ENCODE measurements at places on chromosomes 11 and 22.

DNA sequence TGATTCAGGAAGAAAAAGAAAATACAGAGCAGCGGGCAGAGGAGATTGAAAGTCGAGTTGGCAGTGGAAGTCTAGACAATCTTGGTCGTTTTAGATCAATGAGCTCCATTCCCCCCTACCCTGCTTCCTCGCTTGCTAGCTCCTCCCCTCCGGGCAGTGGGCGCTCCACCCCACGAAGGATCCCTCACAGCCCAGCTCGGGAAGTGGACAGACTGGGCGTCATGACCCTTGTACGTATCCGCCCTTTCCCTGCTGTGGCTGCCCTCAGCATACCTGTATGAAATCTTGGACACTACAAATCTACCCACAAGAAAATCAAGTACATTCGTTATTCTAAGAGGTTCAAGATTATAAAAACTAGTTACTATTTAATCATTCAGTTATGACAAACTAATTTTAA lies 50.1 kb upstream of the CTTN start:
- no peak for DNase-seq

DNA sequence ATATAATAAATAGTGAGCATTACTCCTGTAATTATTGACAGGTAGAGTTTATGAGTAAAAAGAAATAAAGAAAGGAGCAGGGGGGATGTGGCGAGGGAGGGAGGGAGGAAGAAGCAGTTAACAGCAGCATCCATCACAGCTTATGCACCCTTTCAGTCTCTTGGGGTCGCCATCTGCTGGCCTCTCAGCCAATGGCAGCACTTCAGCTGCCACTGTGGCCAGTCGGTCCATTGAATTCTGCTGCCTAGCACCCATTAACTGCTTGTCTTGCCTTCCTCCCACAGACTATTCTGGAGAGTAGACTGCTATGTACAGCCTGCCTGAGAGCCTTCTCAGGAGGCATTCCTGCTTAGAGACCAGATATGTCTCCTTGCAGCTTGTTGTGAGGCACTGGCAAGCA lies 388.3 kb downstream of the TENM4 start:
- DNase-seq = peak; percentile 55

- no peak for DNase-seq
Measured at GRCh38 chr11:107787733-107788132, 70.9 kb downstream of the SLC35F2 start.

DNA sequence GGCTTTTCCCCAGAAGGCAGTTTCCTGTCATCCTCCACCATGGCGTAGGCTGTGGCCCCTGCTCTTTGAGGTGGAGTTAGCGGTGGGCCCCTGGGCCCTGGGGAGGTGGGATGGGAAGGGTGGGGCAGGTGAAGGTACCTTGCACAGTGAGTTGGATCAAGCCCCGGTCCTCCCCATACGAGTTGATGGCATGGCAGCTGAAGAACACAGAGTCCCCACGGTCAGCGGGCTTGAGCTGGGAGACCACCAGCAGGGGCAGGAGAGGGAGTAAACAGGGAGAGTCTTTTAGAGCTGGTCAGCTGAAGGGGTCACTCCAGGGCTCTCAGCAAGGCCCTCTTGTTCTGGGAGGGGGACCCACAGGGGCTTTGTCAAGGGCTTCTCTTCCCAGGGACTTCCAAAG lies 153.4 kb downstream of the CEP164 start:
- DNase-seq = no peak

DNA sequence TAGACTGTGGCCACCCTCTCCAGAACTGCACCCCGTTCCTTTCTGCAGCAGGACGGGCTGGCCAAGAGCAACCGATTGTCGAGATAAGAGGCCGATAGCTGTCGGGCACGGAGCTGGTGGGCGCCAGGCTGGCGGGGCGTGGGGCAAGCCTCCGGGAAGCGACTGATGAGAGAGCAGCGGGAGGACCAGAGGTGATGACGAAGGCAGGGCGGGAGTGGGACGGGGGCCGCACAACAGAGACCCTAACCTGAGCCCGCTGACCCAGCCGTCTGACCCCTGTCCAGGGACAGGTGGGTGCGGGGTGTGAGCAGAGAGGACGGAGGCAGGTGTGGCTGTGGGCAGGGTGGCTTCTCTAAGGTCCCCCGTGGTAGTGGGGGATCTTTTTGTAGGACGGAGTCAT lies 7.3 kb upstream of the BRSK2 start:
- no peak for DNase-seq

DNA sequence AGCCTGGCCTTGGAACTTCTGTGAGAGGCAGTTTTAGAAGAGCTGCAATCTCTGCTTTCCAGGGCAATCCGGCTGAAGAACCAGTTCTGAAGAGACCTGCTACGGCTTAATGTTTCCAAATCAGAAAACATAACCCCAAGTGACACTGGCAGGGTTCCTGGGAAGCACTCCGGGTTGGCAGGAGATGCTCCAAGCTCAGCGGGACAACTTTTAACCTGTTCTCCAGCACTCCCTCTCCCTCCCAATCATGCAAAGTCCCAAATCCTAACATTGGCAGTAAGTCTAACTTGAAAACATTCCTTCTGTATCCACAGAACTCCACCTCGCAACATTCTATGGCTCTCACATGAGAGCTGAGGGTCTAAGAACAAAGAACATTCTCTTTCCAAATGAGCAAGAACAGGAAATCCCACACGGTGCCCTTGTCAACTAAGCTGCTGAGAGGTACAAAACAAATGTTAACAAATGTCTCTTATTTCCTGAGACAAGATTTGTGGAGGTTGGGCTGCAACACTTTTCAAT lies 48.5 kb upstream of the MN1 start:
- DNase-seq = no peak

- peak; percentile 58 for DNase-seq
Measured at GRCh38 chr22:29040385-29041275, 21.0 kb downstream of the C22orf31 start.

- no peak for DNase-seq
Measured at GRCh38 chr22:19940536-19941364, 822 bp upstream of the COMT start.

- peak; percentile 18 for DNase-seq
Measured at GRCh38 chr22:25282346-25282670, 62.9 kb downstream of the CRYBB2 start.
